ENCODE measurements at places on chromosomes 5 and 9.

- DNase-seq = peak; percentile 51
These were observed 70.2 kb downstream of the SEMA4D start for GRCh38 chr9:89427621-89428221.

DNA sequence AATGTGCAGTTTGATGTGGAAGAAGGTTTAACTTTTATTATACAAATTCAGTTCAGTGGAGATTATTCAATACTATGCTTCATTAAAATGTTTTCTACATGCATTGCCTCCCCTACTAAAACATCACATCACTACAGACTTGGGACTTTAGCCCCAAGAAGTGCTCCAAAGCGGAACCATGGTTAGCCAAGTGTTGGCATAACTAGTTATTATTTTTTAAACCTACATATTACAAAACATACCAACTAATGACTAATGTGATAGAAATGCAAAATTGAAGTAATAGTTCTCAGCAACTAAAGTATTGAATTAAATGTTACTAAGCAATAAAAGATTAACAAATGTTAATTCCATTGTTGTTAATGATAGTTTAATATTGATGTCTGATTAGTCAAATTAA lies 74.5 kb downstream of the XRCC4 start:
- DNase-seq = no peak

DNA sequence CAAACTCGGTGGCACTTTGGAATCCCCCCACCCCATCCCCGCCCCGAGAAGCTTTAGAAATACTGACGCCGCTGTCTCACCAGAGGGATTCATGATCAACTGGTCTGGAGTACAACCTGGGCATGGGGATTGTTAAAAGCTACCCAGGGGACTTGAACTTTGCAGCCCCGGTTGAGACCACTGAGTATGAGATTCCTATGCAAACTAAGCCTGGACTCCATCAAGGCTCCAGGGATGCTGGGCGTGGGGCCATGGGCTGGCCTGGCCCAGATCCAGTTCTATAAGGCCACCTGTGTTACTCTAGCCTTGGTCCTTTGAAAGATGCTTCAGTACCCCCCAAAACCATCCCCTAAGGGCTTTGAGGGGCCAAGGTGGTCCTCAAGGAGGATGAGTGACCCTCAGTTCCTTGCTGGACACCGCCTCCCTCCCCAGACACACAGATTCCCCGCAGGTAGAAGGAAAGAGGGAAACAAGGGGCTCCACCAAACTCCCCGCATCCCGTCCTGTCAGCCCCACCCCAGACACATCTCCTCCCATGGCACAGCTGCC lies 68.5 kb downstream of the MRPL36 start:
- DNase-seq = no peak

DNA sequence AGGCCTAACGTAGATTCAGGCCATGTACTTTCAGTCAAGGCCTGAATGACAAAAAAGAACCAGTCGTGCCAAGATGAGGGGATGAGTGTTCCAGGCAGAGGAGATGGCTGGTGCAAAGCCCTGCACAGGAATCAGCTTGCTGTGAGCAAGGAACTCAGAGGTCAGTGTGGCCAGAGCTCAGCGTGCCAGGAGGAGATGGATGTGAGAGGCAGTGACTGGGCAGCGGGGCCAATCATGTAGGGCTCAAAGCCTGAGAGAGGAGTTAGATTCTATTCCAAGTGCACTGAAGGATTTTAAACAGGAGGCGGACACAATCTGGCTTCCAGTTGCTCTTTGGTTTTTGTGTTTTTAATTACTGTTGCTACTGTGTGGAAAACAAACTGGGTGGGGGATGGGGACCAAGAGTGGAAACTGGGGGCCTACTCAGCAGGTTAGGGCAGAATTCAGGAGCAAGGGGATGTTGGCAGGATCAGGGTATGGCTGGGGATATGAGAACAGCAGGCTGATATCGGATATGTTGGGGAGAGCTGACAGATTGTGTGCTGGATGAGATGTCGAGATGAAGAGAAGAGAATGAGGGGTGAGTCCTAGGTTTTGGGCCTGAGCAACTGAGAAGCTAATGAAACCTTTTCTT lies 64.3 kb downstream of the ANGPTL2 start:
- DNase-seq = no peak

- no peak for DNase-seq
These were observed 76.1 kb downstream of the TLE1 start for GRCh38 chr9:81613002-81613812.
